ENCODE measurements at places on chromosomes 13 and 19.

DNA sequence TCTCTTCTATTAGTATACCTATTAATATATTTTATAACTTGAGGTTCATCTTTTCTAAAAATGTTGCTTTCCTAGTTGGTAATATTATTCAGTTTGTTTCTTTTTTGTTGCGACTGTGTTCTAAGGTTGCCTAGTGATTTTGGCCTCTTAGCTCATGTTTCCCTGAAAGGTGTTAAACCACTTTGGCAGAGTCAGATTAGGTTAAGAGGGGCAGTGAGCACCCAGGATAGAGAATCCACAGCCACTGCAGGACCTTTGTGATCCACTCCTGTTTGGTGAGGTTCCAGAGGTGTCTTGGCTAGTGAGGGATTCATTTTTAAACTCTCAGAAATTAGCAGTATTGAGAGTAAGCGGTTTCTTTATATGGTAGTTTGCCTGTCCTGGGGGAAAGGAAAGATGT lies 14.9 kb upstream of the GPR18 start:
- no peak for DNase-seq

GRCh38 chr13:47903836-47904235 lies 97.2 kb downstream of the SUCLA2 start:
- DNase-seq = no peak

DNA sequence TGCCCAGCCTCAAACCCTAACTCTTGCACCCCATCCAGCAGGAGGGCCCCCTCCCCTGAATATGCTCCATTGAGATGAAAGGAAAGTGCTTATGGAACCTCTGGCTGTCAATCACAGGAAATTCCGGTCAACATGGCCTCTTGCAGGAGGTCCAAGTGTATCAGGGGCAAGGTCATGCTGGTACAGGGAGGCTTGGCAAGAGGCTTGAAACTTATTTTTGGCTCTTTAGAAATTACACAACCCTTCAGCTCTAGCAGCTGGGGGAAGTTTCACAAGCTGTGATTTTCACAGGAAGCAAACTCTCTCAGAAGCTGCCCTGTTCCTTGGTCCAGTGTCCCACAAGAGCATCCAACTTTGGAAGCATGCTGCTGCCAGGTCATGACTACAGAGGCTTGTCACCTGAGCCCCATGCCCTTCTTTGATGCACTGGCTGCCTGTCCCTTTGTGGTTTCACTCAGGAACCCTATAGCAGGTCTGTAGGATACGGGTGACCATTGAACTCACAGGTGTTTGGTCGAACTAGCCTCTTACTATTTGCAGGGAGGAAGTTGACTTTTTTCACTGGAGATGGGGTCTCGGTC lies 8.4 kb downstream of the ASF1B start:
- DNase-seq = no peak

GRCh38 chr19:28290963-28291657 lies 921.8 kb downstream of the UQCRFS1 start:
- no peak for DNase-seq

GRCh38 chr13:21932996-21933395 lies 262.1 kb downstream of the FGF9 start:
- no peak for DNase-seq

DNA sequence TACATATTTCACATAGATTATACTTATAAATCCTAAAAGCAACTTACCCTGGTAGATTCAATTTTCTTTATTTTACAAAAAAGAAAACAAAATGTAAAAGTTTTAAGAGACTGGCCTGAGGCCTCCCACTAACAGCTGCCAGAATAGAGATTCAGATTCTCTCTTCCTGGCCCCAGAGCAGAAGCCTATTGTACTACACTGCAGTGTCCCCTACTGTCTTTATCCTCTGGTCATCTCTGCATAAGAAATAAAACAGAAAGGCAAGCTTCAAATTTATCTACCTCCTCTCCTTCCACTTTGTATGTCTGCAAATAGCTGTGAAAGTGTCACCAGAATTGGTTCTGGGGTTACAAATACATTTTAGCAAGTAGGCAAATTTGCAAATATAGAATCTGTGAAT lies 1004.1 kb upstream of the PCDH9 start:
- no peak for DNase-seq

- no peak for DNase-seq
These were observed 21.3 kb downstream of the ZNF329 start for GRCh38 chr19:58129284-58129683.

- no peak for DNase-seq
These were observed 575.1 kb downstream of the SLITRK6 start for GRCh38 chr13:85223883-85224656.

DNA sequence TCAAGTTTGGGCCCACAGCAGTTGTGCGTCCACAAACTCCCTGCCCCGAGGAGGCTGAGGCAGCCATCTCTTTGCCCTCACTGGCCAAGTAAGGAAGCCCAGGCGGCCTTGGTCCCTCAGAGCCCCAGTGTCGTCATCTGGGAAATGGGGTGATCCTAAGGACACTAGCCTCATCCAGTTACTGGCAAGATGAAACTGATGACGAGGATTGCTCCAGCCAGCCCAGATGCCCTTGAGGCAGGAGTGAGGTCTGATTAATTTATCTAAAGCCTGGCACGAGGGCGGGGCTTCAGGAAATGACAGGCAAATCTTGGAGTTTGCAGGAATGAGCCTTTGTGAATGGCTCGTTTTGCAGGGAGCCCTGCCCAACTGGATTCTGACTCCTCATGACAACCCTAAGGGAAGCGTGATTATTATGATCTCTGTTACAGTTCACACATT lies 5.6 kb downstream of the LIPE start:
- DNase-seq = no peak

GRCh38 chr13:29619995-29620394 lies 24.5 kb upstream of the SLC7A1 start:
- no peak for DNase-seq

GRCh38 chr19:10333758-10334587 lies 644 bp upstream of the RAVER1 start:
- no peak for DNase-seq

- peak; percentile 49 for DNase-seq
These were observed at the start of gene MCF2L for GRCh38 chr13:112968910-112969691. Gene MCF2L (plus strand): TSS chr13:112969214. CDS start chr13:112969380, 166 bp downstream.

DNA sequence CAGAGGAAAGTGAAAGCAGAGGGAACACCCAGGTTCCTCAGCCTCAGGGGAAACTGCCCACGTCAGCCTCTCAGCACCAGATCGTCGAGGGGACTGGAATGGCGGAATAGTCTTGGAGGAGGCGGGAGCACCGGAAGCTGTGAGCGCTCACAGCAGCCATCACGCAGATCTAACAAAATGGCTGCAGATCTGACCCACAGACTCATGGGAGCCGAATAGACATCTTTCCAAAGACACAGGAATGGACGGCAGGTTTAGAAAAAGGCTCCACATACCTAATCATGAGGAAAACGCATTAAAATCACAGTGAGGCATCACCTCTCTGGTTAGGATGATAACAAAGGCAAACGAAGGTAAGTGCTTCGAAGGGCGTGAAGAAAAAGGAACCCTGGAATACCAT lies 11.8 kb upstream of the LILRA2 start:
- DNase-seq = no peak

GRCh38 chr13:110578363-110578762 lies 16.8 kb upstream of the RAB20 start:
- no peak for DNase-seq

GRCh38 chr19:21568816-21569493 lies 63.6 kb downstream of the ZNF429 start:
- DNase-seq = peak; percentile 75

GRCh38 chr19:48965806-48966540 lies 864 bp downstream of the FTL start:
- no peak for DNase-seq

DNA sequence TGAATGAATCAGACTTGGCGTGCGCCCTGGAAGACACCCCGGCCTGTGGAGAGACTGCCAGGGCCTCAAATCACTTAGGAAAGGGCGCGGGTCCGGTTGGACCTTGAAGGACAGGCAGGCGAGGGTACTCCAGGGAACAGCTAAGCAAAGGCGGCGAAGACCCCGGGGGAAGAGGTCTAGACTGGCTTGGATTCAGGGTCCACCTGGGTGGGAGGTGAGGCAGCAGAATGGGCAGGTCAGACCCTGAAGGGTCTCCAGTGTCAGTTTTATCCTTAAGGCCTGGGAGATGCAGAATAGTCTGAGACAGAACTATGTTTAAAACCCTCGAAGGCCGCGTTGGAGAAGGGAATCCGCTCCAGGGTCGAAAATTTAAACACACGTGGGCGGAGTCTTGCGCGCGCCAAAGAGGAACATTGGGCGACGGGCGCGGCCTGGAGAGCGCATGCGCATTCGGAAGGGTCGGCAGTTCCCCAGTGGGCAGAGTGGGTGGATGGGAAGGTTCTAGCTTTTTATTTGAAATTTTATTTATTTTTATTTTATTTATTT lies 567 bp upstream of the SMG9 start:
- DNase-seq = peak; percentile 66

DNA sequence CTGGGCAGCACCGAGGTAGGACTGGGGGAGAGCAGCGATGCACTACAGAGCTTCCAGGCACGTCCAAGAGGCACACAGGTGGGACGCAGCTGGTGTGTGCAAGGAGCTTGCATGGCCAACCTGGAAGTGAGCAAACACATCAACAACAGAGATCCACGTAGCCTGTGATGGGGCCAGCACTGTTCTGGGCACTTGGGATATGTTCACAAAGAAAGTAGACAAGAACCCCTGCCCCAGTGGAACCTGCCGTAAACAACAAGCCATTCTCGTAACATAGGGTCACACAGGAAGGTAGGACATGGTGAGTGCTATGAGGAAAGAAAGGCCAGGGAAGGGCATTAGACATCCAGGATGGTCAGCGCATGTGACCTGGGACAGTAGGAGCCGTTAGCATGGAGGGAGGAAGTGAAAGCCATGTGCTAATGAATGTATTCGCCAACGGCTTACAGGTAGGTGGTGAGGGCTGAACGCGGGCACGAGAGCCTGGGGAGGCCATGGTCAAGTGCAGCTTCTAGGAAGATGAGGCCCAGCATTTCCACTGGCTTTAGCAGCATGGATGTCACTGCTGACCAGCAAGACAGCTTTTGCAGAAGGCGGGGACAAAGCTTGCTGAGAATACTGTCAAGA lies 105.5 kb downstream of the TEX26 start:
- DNase-seq = no peak

DNA sequence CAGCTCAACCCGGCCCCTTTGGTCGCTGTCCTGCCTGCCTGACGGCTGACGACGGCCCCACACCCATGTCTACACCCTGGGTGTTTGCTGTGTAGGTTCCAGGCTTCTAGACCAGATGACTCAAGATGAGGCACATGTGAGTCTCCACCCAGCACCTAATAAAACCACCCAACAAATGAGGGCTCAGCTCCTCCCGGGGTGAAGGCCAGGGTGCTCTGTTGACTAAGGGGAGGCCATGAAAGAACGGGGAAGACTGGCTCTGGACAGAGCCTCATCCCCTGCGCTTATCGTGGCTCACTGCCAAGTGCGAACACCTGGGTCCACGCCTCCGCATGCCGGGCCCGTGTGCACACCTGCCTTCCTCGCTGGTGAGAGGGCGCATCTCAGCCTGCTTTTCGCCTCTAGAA lies 39.6 kb downstream of the COL4A2 start:
- no peak for DNase-seq

DNA sequence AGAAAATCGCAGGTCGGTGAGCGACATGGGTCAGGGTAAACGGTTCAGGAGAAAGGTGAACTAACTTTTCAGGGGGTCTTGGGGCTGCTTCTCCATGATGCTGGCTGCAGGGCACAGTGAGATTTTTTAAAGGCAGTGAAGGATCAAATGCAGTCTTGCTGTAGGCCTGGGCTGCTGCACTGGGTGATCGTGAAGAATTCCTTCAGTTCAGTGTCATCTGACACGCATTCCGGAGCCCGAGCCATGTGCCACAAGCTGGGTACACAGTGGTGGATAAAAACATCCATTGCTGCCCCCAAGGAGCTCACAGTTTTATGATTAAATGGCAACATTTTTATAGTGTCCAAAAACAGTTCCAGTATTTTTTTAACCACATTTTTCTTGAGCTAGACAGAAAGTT lies 56.3 kb upstream of the GPR12 start:
- no peak for DNase-seq

DNA sequence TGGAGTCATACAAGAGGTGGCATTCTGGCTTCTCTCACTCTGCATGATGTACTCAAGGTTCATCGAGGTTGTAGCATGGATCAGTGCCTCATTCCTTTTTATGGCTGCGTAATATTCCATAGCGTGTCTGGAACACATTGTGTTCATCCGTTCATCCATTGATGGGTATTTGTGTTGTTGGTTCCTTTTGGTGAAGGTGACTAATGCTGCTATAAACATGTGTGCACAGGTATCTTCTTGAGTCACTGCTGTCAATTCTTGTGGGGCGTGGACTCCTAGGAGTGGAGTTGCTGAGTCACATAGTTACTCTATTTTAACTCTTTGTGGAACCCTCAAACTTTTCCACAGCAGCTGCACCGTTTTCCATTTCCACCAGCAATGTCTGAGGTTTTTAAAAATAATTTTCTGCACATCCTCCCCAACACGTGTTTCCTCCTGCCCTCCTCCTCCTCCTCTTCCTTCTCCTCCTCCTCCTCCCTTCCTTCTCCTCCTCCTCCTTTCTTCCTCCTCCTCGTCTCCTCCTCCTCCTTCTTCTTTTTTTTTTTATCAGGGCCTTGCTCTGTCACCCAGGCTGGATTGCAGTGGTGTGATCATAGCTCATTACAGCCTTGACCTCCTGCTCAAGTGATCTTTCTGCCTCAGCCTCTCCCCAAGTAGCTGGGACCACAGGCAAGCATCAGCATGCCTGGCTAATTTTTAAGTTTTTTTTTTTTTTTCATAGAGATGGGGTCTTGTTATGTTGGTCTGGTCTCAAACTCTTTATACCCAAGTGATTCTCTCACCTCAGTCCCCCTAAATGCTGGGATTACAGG lies 2.0 kb upstream of the TMEM221 start:
- no peak for DNase-seq

- no peak for DNase-seq
These were observed 14.6 kb downstream of the ADGRE5 start for GRCh38 chr19:14395710-14396336.

- no peak for DNase-seq
These were observed 54.0 kb upstream of the IRS2 start for GRCh38 chr13:109840201-109840892.

DNA sequence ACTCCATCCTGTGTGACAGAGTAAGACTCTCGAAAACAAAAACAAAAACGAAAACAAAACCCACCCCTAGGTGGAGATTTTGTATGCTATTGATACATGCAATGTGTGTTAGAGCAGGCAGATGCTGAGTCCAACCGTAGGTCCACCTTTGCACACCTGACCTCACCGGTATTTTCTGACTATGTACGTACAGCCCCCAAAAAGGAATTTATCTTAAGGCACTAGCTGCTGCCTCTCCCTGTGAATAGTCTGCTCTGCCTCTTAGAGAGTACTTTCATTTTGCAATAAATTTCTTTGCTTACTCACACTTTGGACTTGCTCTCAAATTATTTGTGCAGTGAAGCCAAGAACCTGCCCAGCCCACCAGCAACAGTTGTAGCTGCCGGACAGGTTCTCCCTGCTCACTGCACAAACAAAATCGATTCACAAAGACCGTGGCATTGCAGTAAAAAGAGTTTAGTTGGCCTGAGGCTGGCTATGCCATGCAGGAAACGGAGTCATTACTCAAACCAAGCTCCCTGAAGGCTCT lies 8.2 kb upstream of the ZNF77 start:
- DNase-seq = no peak

- no peak for DNase-seq
These were observed 33.7 kb downstream of the SIAH3 start for GRCh38 chr13:45817833-45818232.
